ENCODE measurements at places on chromosomes 13 and 19.

- DNase-seq: no peak
Observed at GRCh38 chr19:3782903-3783302, 3.3 kb downstream of the MATK start.

DNA sequence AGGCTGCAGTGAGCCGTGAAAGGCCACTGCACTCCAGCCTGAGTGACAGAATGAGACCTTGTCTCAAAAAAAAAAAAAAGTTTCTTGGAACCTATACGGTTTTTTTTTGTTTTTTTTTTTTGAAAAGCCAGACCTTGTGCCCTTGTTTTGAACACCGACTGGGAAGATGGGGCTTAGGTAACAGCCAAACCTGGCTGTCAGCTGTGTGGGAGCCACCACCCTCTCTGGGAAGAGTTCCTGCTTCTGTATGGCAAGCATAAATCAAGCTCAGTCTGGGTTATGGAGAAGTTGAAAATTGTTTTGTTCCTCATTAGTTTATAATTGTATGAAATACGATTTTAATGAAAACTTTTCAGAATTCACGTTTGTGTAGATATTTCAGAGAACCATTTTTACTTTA is 39.5 kb downstream of the MPHOSPH8 start:
- no peak for DNase-seq

DNA sequence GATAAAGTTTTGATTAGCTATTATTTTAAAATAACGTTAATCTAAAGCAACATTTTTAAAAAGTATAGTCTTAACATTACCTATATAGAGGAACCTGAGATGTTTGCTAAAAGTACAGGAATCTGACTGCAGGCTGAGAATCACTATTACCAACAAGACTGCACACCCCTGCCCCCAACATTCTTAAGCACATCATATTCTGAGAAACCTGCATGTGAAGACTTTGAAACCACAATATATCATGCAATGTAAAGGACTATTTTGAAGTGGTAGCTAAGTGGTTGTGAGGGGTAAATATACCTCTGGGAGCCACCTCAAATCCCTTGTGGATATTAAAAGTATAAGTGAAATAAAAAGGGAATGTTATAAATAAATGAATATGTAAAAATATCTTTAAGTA is 119.0 kb upstream of the KLF12 start:
- no peak for DNase-seq

GRCh38 chr13:98478189-98479129 is 98.4 kb downstream of the STK24 start:
- peak; percentile 24 for DNase-seq

- no peak for DNase-seq
Observed at GRCh38 chr19:5824751-5825150, 14.8 kb downstream of the FUT6 start.

DNA sequence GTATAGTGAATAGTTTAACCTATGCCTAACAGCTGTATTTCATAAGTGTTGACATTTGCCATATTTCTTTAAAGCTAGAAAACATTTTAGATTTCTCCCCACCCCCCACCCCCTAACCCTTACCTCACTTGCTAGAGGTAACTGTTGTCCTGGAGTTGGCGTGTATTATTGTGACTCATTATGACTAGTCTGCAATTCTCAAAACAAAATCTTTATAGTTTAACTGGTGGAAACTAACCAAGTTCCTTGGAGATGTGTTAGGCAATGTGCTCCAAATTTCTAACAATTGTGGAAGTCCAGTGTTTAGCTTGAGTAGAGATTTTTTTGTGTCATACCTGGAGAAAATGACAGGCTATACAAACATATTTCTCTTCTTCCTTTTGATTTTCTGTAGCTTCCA is 38.0 kb downstream of the KCTD4 start:
- peak; percentile 78 for DNase-seq

GRCh38 chr13:112204346-112205327 is 137.7 kb downstream of the SOX1 start:
- DNase-seq: no peak

GRCh38 chr19:37975071-37975470 is 68.1 kb downstream of the SIPA1L3 start:
- no peak for DNase-seq

Measured in endothelial cell of umbilical vein (primary cell).